ENCODE measurements at places on chromosomes 6 and 20. TPM values are rescaled to one million over a fixed set of nuclear protein-coding genes. Genes with fewer than 3 reads are reported as not detected.

TSHZ2 gene
- 21.1 TPM for total RNA-seq

RSPH3 gene
- 2.4 TPM for total RNA-seq

ENPP1 gene
- 0.36 TPM for total RNA-seq

CBLN4 gene
- not detected for total RNA-seq

MOG gene
- not detected for total RNA-seq

LPIN3 gene
- 0.35 TPM for total RNA-seq

PNLDC1 gene
- 1.2 TPM for total RNA-seq

- DNase-seq: no peak
These were observed 202.2 kb upstream of the CDYL start for GRCh38 chr6:4574007-4574406.

GRCh38 chr6:119511024-119511423 lies 161.5 kb upstream of the MAN1A1 start:
- no peak for DNase-seq

THBS2 gene
- 0.09 TPM for total RNA-seq

STX7 gene
- total RNA-seq: 13.3 TPM

C6orf58 gene
- not detected for total RNA-seq

SLC35B2 gene
- total RNA-seq: 14.6 TPM

NOTCH4 gene
- total RNA-seq: 1.5 TPM

- no peak for DNase-seq
These were observed 65.6 kb downstream of the ATP9A start for GRCh38 chr20:51702556-51702955.

- no peak for DNase-seq
These were observed 185.8 kb downstream of the QKI start for GRCh38 chr6:163600331-163600730.

GRCh38 chr6:47000842-47001241 lies 41.3 kb downstream of the ADGRF1 start:
- DNase-seq: no peak

GRCh38 chr6:23523771-23524170 lies 602.2 kb upstream of the NRSN1 start:
- DNase-seq: no peak

HLA-DRB1 gene
- total RNA-seq: 44.1 TPM

DNA sequence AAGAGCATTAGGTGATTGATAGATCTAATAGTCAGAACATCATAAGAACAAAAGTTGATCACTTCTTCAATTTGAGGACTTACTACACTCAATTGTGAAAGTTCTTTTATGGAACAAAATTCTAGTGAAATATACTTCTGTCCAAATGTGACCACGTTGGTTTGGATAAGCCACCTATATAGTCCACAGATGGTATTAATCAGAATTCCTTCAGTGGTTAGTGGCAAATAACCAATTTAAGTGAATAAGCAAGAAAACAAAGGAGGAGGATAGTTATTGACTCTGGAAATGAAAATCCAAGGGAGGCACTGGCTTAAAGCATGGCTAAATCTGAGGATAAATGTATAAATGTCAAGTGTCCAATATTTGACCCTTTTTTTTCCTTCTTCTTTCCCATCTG lies 268.5 kb upstream of the MARCKS start:
- no peak for DNase-seq

DNA sequence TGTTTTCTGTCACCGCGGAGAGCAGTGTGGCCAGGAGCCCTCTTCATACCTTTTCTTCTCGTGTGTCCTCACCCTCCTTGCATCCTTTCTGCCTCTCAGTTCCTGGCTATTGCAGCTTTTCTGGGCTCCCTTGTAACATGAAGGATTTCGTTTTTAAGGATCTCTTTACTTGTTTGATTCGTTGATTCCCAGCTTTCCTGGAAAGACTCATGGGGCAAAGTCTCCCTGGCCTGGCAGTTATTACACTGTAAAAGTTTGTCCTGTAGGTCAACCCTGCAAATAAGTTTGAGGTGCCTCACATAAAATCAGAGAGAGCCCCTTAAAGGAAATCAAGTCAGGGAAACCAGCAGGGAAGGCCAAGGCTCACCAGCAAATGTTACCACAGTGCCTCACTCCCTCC lies 70.1 kb downstream of the ISM1 start:
- no peak for DNase-seq

All from T-cell (primary cell).